ENCODE measurements at places on chromosomes 5 and 9. TPM values are rescaled to one million over a fixed set of nuclear protein-coding genes. Genes with fewer than 3 reads are reported as not detected.

- DNase-seq: no peak
These were observed 170.1 kb downstream of the CDH12 start for GRCh38 chr5:22683050-22683449.

QRFP gene
- total RNA-seq: not detected

CEL gene
- total RNA-seq: not detected

DNA sequence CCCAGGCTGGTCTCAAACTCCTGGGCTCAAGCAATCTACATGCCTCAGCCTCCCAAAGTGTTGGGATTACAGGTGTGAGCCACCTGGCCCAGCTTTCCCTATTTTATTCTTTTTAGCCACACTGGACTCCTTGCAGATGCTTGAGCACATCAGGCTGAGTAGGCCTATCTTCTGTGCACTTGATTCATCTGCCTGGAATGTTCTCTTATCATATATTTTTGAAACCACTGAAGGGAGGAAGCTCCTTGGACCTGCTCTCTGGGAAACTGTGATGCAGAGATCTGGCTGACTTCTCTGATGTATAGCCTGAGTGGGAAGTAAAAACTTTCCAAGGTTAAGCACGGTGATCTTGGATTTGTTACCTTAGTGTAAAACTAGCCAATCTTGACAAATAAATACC lies 6.5 kb upstream of the MAT2B start:
- DNase-seq: no peak

GRCh38 chr5:149404746-149405549 lies 25.9 kb upstream of the IL17B start:
- peak; percentile 93 for DNase-seq

DNA sequence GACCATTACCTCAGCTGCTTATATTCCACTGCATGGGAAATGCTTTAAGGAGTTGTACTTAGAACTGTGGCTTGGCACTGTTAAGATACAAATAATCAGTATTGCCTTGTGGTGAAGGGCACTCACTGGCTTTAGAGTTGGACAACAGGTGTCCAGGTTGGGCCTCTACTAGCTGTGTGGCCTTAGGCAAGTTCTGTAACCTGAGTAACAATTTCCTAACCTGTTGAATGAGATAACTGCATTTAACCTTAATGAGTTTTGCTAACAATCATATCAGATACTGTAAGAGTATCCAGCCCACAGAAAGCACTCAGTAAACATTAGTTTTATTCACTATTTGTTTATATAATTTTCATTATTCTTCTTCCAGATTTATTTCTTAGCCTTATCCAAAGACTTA lies 17.2 kb upstream of the HK3 start:
- DNase-seq: no peak

DNA sequence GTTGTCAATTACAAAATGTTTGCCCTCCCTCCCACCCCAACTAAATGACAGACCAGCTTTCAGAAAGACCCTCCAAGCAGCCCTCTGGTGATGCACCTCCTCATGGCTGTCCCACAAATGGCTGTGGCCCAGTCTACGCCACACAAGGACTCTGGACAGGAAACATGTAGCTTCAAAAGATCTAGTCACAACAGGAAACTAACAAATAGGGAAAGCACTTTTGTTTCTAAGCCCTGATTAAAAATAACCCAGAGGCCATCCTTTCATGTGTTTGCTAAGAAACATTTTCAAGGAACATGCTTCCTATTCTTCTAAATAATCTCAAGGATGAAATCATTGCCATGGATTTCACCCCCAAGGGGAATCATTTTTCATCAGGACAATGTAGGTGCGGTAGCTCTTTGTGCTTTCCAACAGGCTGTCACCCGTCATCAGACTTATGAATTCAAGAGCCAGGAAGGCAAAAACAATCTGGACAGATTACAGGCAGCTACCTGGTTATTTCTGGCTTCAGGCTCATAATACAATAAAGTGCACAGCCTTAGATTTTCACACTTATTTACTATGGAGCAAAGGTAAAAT lies 20.1 kb downstream of the PCSK1 start:
- DNase-seq: no peak

FOXD4 gene
- 0.24 TPM for total RNA-seq

- DNase-seq: no peak
These were observed 33.9 kb upstream of the TRIO start for GRCh38 chr5:14109041-14109747.

GRCh38 chr9:133103183-133103986 lies 17.7 kb downstream of the RALGDS start:
- peak; percentile 62 for DNase-seq
